ENCODE measurements at places on chromosomes 2 and 18.

- peak; percentile 90 for ATAC-seq
Observed at GRCh38 chr18:57434536-57435494, at the start of gene ONECUT2. Gene ONECUT2 (plus strand): TSS chr18:57435374. CDS start chr18:57435717, 343 bp downstream.

DNA sequence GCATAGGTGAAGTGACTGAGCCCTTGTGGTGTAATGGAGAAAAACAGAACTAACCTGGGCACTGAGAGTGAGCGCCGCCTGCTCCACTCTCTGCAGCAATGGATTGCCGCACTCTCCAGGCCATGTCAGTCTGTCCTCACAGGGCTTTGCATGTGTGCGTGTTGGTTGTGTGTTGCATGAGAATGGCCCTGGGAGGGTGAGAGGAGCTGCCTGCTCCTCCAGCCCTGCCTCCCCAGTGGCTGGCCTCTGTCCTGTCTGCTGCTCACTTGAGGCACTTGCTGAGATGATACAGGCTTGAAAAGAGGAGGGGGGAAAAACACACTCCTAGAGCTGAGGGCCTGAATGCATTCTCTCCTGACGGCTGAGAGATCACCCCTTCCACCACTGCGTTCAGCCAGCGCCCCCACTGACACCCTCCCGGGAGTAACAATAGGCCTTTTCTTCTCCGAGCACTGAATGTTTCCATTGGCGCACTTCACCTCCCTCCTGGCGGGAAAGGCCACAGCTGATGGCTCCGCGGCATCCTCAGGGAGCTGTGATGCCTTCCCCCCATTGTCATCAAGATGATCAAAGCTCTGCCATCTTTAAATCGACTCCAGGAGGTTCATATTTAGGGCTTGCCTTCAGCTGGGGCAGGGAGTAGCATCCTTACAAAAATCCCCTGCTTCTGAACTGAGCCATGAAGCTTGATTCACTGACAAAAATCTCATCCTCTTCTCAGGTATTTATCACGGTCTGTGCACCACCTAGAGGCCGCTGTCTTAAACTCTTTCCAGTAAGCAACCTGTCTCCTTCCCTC lies 49.9 kb upstream of the DAPL1 start:
- peak; percentile 64 for ATAC-seq

DNA sequence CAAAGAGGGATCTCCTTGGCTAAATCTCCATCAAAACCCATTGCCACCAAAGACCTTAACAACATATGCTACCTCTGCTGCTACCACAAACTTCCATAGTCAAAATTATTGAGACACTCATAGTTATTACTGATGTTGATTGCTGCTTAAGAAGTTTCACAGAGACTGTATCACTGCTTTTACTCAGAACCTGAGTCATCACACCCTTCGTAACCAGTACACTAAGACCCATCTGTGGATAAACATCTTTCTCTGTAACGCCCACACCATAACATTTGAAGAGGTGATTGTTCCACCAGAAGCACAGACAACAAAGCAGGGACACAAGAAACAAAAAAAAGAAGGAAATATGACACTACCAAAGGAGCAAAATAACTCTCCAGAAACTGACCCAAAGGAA lies 1563.1 kb downstream of the LRP1B start:
- no peak for ATAC-seq

- no peak for ATAC-seq
Observed at GRCh38 chr2:54228945-54229344, 27.1 kb downstream of the TSPYL6 start.

DNA sequence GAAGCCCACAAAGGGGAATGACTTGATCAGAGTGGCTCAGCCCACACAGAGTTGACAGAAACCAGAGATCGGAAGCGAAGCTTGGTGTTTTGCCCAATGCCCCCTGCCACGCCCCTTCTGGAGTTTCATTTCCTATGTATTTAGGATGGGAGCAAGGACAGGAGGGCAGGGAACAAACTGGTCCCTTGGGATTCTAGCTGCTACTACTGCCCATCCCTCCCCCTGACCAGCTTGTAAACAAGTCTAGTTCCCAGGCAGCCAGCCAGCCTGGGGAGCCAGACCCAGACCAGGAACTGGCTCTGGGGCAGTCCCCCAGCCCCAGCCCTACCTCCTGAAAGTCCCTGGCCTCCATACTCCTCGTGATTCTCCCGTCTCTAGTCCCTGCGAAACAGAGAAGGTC lies 8.3 kb downstream of the WNT6 start:
- no peak for ATAC-seq

- ATAC-seq, result no peak
Observed at GRCh38 chr2:180705122-180705521, 275.3 kb upstream of the UBE2E3 start.

DNA sequence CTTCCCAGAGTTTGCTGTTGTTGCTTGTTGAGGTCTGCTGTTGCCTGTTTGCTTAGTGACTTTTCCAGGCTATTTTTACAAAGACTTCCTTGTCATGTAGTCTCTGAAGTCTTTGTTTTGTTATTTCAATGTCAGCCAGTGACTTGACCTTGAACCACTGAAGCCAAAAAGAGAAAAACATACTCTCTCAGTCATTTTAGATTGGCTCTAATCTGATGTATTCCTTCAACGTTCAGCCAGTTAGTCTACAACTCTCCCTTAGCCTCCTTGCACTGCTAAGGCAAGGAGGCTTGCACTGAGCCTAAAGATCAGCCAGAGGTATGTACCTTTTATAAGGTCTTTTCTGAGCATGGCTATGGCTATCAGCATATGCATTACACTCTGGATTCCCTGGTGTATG lies 27.9 kb downstream of the KIAA1328 start:
- ATAC-seq, result no peak

DNA sequence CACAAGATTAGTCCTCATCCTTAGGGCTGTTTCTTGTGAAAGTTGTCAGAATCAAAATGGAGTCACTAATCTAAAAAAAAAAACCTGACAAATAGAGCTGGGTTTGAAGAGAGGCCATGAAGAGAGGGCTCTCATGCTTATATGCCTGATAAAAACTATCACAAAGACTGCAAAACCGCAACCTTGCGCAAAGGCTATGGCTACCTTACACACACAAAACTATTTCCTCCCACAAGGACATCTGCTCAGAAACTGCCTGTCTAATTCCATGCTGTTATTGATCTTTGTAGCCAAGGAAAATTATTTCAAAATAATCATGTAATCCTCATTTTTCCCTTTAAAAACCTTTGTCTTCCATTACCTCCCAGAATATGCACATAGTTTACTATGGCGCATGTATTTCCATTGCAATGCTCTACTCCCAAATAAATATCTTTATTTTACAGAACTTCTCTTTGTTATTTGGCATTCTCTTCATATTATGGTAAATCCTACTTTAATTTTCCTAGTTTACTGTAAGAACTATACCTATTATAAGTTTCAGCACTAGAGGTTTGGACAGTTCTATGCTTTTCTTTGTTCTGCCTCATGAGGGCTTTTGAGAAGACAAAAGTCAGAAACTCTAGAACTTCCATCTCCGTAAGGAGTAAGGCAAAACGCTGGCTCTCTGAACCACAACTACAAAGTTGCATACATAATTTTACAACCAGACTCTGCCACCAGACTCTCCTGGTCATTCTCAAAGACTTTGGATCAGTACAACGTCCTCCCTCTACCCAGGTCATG lies 9.6 kb upstream of the DPYSL5 start:
- ATAC-seq, result no peak

DNA sequence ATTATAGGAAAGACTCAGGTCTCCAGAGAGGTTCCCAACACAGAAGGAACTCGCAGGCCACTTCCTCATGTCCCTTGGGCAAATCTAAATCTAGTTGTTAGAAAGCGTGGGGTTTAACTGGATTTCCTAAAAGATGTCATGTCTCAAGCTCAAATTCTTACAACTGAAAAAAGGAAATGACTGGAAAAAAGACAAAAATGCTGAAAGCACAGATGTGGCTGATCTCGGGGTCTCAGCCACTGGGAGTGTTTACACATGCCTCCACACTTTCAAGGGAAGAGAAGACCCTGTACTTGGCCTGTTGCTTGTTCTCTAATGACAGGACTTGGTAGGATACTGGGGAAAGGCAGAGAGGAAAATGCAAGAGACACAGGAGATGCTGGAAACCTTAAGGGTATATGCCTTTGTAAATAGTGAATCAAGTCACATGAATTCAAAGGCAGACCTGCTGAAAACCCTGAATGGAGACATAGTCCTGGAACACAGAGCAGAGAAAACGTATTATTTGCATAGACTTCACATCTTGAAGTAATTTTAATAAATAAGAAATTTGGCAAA lies 160.9 kb upstream of the MEIS1 start:
- ATAC-seq, result no peak

- no peak for ATAC-seq
Observed at GRCh38 chr2:85434696-85435095, 16.2 kb downstream of the SH2D6 start.

- no peak for ATAC-seq
Observed at GRCh38 chr18:60668583-60668982, 296.0 kb upstream of the MC4R start.

DNA sequence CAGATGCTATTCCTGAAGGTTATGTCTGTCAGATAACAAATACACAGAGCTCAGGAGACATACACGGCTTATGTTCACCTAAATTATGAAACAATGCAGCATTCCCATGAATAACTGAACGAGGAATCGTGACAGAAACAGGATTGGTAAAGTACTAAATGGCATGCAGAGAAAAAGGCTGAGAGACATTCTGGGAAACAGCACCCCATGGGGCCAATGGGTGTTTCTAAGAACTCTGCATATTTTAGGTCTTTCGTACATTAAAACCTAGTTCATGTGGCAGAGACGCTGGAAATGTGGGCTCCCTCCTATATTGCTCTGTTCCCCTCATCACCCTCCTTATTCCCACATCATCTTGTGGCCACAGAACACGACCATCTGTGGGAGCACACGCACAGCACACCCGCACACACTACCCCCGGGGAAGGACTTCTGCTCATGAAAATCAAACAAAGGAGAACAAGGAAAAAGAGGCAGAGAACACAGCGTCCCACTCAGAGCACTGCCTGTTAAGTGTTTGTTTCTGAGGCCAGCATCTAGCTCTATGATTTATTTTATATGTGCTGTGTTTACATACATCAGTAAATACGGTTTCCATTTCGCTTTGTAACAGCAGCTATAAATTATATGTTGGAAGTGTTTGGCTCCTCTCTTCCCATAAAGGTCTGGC lies 143.6 kb downstream of the AFF3 start:
- peak; percentile 35 for ATAC-seq

GRCh38 chr2:192254444-192254843 lies 59.7 kb upstream of the TMEFF2 start:
- no peak for ATAC-seq

DNA sequence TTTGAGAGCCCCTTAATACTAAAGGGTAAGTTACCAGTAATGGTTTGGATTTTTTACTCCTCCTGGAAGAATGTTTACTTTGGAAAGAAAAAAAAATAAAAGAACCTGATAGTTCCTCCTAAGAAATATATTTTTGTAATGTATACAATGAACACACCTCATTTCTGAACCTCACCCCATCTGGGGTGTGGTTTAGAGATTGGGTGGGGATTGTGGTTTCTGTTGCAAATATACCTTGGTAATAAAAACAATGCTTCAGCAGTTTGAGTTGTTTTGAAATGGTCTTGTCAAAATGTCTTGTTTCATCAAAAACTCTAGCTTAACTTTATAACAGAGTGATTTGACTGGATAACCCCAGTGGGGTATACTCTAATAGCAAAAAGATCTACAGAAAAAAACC lies 448.9 kb upstream of the MEIS1 start:
- no peak for ATAC-seq

GRCh38 chr2:34738691-34739090 lies 1139.6 kb upstream of the FAM98A start:
- ATAC-seq, result no peak

DNA sequence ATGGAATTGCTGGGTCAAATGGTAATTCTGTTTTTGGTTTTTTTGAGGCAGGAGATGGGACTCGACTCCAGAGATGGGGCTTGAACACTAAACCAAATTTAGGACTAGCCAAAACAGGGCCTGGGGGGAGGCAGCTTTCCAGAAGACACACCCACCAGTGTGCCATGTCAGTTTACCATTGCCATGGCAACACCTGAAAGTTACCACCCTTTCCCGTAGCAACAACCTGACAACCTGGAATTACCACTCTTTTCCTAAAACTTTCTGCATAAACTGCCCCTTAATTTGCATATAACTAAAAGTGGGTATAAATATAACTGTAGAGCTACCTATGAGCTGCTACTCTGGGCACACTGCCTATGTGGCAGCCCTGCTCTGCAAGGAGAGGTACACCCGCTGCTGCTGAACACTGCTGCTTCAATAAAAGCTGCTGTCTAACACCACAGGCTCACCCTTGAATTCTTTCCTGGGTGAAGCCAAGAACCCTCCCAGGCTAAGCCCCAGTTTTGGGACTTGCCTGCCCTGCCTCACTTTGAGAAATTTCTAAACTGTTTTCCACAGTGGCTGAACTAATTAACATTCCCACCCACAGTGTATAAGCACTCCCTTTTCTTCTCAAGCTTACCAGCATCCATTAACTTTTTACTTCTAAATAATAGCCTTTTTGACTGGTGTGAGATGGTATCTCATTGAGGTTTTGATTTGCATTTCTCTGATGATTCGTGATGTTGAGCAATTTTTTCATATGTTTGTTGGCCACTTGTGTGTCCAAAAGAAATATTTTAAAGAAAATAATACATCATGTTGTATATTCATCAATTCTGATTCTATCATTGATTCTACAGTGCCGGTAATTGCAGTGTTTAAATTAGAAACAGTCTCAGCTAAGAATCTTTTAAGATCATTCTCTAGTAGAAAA lies 10.6 kb downstream of the CDK15 start:
- no peak for ATAC-seq

GRCh38 chr18:12679183-12679786 lies 21.4 kb upstream of the SPIRE1 start:
- peak; percentile 99 for ATAC-seq

DNA sequence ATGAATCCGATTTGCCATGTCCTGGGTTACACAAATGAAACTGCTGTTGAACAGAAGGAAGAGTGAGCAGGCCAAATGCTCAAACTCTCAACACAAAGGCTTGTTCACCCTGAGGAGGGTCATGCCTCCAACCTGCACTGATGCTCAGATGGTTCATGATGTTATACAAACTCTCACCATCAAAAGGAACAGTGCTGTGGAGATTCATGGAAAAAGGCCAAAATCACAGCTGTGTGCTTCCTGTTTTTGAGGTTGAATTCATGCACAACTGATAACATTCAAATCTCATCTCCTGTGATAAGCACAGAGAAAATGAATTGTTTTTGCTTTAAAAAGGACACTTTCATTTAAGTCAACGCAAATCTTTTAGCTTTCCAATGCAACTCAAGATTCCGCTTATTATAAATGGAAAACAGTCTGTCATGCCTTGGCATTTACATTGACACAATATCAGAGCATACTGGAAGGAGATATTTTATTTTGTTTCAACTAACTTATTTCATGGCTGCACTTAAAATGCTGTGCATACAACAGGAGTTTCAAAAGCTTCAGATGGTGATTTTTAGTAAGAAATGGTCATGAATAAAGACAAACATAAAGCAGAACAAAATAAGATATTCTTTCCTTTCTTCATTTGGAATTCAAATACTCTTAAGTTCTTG lies 22.2 kb upstream of the TTN start:
- no peak for ATAC-seq

DNA sequence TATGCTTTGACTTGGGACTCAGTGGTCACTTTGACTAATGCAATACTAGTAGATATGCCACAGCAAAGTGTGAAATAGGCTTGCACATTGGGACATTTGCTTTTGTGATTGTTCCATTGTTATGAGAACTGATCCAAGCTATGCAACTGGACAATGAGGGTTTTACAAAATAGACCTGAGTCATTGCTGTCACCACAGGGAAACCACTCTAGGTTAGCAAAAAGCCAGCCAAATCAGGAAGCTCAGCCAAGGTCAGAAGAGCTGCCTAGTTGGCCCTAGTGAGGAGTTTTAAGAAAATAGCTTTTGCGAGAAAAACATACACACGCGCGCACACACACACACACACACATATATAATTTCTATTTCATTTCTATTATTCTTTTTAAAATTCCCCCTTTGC lies 452.4 kb upstream of the CDH7 start:
- no peak for ATAC-seq

Data from motor neuron (in vitro differentiated cells).